ENCODE measurements at places on chromosomes 6 and 20. TPM values are rescaled to one million over a fixed set of nuclear protein-coding genes. Genes with fewer than 3 reads are reported as not detected.
A peak's percentile ranks its signal among the peaks of the same experiment; 100 is the strongest.

DNA sequence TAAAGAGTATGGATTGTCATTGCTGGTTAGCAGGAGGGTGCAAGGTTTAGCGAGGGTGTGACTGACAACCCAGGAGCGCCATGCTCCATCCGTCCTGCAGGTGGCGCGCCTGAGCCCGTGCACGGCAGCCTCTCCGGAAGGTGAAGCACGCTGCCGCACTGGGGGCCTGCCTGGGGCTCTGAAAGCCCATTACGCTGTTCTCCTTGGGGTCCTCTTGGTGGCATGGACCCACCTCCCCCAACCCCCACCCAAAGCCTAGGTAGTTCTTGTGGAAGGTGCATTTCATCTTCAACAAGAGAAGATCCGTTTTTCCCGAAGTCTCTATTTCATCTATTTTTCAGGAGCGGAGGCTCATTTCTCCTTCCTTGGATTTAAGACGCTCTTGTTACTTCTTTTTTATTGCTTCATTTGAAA is 197.4 kb upstream of the KCNG1 start:
- peak; percentile 74 for DNase-seq

DNA sequence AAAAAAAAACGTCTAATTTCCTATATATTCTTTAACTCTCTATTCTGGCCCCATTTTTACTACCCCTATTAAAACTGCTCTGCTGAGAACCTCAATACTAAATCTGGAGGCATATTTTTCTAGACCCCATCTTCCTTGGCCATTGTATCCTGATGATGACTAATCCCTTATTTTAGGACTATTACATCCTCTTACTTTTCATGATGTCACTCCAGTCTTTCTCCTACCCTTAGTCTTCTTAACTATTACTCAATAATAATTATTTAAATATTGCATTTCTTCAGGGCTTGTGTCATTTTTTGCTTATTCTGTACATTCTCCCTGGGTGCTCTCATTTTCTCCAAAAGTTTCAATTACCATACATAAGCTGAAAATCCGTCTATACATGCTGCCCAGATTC is 6.4 kb downstream of the FBXO30 start:
- no peak for DNase-seq

DNA sequence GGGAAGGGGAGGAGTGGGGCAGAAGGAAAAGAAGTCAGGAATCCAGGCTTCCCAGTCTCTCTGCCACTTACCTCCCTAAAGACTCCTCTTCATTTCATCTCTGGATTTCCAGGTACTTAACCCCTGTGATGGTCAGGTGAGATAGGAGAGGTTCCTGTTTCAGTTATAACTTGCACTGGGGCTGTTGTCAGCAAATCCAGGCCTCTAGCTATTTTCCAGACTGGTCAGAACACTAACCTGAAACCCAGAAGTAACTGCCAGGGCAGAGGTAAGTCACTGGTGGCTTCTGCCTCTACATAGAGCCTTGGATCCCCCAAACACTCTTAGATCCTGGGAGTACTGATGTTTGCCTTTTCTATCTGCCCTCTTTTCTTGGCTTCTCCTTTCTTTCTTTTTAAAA is 233.5 kb upstream of the TAB2 start:
- DNase-seq, result no peak

GRCh38 chr6:40909811-40910210 is 129.2 kb downstream of the UNC5CL start:
- no peak for DNase-seq

DNA sequence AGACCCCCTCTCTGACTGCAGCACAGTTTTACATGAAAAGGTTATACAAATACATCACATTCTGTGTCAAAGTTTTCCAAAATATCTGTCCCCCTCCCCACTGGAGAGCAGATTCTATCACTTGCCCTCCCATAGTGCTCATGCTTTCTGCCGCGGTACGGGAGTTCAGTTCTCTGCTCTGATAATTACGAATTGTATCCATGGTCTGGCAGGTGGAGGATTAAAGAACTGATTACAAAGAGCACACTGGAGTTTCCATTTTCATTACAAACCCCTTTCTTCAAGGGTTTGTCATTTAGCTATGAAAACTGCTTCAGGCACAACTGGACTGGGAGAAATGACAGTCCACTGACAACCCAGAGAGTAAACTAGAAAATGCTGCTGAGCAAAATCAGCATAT is 166.0 kb downstream of the PDSS2 start:
- no peak for DNase-seq

GRCh38 chr6:157514659-157515496 is 133.9 kb downstream of the ZDHHC14 start:
- DNase-seq, result no peak

The TMEM181 gene
- total RNA-seq, result 25.2 TPM

The PSORS1C2 gene
- total RNA-seq, result not detected

The HLA-DQB2 gene
- total RNA-seq, result not detected

Measured in GM23338 (cell line).